ENCODE measurements at places on chromosomes 11 and 22. TPM values are rescaled to one million over a fixed set of nuclear protein-coding genes. Genes with fewer than 3 reads are reported as not detected.

DNA sequence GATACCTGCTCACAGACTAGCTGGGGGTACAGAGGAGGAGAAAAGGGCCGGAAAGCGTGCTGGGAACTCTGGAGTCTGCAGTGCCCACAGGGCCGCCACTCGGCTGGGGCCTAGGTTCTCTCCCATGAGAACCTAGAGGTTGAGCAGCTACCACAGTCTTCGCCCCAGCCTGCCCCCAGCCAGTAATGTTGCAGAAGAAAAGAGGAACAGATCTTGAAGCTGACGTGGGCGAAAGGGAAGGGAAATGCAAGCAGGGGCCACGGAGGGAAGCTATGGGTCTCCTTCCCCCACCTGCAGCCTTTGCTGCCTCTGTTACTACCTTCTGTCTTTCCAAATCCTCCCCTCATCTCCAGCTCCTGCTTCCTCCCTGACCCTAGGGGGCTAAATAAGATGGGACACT, 28.8 kb upstream of the P2RY2 start:
- no peak for DNase-seq

The UCP3 gene
- polyA plus RNA-seq, result 1.9 TPM

The LRRC75B gene
- polyA plus RNA-seq, result 44.0 TPM

- no peak for DNase-seq
Measured at GRCh38 chr22:26985931-26986782, 328.8 kb downstream of the MIAT start.

GRCh38 chr11:13465909-13466371, 2.9 kb upstream of the BTBD10 start:
- DNase-seq, result no peak

GRCh38 chr22:20810645-20811044, 36.7 kb downstream of the SERPIND1 start:
- no peak for DNase-seq

- no peak for DNase-seq
Measured at GRCh38 chr22:50531546-50531961, 1.7 kb upstream of the TYMP start.

The APOL1 gene
- polyA plus RNA-seq, result 8.2 TPM

- no peak for DNase-seq
Measured at GRCh38 chr11:35838071-35838470, 105.8 kb upstream of the LDLRAD3 start.

DNA sequence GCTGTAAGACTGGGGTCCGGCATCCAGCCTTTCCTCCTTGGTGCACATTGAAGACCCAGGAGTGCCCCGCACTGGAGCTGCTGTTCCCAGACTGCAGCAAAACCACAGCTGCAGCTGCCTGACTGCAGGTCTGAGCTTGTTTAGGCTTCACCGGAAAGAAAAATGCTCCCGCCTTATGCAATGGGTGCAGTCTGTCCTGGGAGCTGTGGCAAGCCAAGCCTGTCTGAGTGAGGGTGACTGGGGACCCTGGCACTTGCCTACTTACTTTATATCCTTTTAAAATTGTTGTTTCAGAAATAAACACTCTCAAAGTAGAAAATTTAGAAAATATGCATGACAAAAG, 23.3 kb upstream of the CD44 start:
- DNase-seq, result no peak

The NCF4 gene
- polyA plus RNA-seq, result 3.1 TPM

- no peak for DNase-seq
Measured at GRCh38 chr11:16184588-16184987, 171.8 kb downstream of the SOX6 start.

DNA sequence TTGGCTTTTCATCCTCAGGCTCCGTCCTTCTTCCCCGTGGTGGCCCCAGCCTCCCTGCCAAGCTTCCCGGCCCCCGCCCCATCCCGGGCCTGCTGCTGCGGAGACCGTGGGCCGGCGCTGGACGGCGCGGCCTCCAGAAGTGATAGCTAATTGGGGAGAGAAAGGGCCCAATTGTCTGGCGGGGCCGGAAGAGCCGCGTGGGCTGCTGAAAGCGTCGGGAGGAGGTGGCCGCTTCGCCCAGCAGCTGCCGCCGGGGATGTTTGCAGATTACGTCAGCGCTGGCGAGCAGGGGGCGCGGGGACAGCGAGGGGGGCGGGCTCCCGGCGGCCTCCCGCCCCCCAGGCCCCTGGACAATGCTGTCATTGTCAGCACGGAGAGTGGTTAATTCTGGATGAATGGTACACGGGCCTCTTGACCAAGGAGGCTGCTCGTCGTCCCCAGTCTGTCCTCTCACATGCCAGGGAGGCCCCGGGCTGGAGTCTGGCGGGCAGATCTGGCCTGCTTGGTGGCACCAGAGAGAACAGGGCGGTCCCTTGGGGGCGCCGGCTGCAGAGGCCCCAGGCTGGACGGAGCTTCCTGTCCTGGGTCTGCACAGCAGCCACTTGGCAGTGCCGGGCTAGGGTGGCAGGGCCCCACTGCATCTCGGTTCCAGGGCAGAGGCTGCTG, 1.6 kb downstream of the SMIM38 start:
- peak; percentile 85 for DNase-seq

The OR8K5 gene
- not detected for polyA plus RNA-seq

DNA sequence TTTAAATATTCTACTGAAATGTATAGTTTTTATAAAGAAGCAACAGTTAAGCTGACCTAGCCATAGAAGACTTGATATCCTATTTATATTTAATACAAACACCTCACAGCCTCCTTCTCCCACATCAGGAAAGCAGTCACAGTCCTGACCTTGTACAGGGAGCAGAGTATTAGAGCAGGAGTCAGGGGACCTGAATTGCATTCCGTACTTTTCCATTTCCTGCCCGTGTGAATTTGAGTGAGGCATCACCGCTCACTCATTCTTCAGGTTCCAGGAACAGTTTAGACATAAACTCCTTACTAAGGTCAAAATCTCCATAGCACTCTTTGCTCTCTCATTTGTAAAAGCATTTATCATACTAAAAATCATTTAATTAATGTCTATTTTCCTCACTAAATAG, 482.5 kb upstream of the FAT3 start:
- no peak for DNase-seq

DNA sequence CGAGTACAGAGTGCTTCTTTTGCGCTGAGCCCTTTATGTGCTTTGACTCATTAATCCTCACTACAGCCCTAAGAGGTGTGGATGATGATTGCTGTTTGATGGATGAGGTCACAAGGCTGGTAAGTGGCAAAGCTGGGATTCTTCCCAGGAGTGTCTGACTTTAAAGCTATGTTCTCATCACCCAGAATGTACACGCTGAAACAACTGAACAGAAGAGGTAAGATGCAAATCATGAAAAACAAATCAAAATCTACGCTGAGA, 37.7 kb upstream of the CREB3L1 start:
- DNase-seq, result no peak

The MMP13 gene
- polyA plus RNA-seq, result 0.06 TPM

DNA sequence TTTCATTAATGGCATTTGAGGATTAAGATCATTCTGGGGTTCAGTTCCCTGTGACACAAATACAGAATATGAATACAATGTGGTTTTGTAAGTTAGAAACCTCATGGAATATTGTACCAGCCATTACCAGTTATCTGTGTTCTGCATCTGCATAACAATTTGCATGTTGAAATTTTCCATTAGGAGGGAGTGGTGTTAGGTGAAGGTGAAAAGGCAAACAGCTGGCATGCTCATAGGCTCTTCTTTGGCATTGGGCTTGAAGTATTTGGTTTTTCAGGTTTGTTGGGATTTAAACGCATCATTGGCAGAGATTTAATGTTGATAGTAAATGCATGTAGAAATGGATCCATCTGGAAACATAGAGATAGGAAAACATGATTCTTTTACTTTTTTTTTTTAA, 18.6 kb downstream of the RTN3 start:
- no peak for DNase-seq

The OR52N2 gene
- polyA plus RNA-seq, result not detected

- DNase-seq, result no peak
Measured at GRCh38 chr11:63007920-63008319, 7.7 kb downstream of the SLC22A8 start.

GRCh38 chr11:35563484-35564244, 38.2 kb upstream of the PAMR1 start:
- peak; percentile 71 for DNase-seq

- DNase-seq, result peak; percentile 42
Measured at GRCh38 chr22:44042249-44043218, 18.4 kb downstream of the PARVB start.

DNA sequence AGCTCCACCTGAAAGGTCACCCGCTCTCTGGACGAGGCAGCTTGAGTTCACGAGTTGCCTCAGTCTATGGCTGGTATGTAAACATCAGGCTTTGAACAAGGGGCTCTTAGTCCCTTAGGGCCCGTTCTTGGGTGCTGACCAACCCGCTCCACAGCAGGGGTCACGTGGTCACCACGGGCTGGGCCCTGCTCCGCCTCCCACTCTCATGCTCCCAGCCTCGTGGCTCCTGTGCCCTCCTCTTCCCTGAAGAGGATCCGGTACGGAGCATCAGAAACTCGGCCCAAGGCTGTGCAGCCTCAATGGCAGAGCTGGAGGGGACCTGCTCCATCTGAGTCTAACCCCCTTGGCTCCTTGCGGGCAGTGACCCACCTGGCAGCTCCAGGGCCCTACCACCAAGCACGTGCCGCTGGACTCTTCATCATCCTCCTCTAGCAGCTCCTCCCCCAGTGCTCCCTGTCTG, 54.2 kb upstream of the TTLL12 start:
- no peak for DNase-seq

GRCh38 chr11:34667810-34668582, 47.1 kb downstream of the EHF start:
- DNase-seq, result no peak

GRCh38 chr22:42721045-42721434, 370 bp upstream of the A4GALT start:
- no peak for DNase-seq

The APOBEC3H gene
- 0.23 TPM for polyA plus RNA-seq

DNA sequence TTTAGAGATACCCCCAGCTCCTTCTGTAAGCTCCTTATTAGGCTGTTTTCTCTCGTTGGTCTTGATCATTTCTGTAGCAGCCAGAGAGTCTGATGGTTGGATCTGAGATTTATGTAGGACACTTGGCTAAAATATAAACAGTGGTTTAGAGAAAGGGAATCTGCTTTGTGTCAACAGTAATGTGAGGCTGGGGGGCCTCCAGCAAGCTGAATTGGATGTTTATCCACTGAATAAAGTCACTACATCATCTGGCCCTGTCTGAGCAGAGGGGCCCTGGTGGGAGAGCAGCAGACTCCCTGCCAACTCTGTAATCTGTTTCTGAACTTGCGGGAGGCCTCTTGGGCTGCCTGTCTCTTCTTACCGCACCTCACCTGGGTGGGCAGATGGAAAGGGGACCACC, 328.5 kb upstream of the PLET1 start:
- no peak for DNase-seq

- DNase-seq, result no peak
Measured at GRCh38 chr22:20186183-20186870, 35.5 kb upstream of the CCDC188 start.

- no peak for DNase-seq
Measured at GRCh38 chr11:117823294-117823945, 1.1 kb downstream of the FXYD2 start.

DNA sequence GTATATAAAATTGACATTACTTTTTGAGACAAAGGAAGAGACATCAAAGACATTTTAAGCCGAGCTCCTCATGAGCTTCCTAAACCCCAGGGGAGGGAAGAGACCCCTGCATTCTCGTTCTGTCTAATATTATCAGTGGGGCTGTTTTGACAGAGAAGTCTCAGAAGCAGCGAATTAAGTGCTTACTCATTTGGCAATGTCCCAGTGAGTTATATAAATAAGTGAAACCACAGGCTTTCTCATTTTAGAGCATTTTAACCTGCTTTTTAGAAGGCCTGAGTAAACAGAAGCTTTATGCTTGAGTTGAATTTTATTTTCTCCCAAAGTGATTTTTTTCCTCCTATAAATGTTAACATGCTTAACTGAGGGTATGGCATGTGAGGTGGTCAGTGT, 23.2 kb upstream of the C1QTNF4 start:
- DNase-seq, result no peak

The POTEH gene
- polyA plus RNA-seq, result not detected

The SFI1 gene
- polyA plus RNA-seq, result 37.5 TPM

GRCh38 chr11:94649964-94650623, 82.9 kb downstream of the PIWIL4 start:
- DNase-seq, result no peak

GRCh38 chr11:110075105-110075846, 17.9 kb upstream of the ZC3H12C start:
- DNase-seq, result no peak

GRCh38 chr11:132779497-132779896, 752.8 kb downstream of the OPCML start:
- DNase-seq, result no peak

The OR51B5 gene
- 0.61 TPM for polyA plus RNA-seq

The GALR3 gene
- not detected for polyA plus RNA-seq

The SLN gene
- 92.3 TPM for polyA plus RNA-seq

- DNase-seq, result peak; percentile 15
Measured at GRCh38 chr11:59822989-59823566, 12.5 kb upstream of the MRPL16 start.

DNA sequence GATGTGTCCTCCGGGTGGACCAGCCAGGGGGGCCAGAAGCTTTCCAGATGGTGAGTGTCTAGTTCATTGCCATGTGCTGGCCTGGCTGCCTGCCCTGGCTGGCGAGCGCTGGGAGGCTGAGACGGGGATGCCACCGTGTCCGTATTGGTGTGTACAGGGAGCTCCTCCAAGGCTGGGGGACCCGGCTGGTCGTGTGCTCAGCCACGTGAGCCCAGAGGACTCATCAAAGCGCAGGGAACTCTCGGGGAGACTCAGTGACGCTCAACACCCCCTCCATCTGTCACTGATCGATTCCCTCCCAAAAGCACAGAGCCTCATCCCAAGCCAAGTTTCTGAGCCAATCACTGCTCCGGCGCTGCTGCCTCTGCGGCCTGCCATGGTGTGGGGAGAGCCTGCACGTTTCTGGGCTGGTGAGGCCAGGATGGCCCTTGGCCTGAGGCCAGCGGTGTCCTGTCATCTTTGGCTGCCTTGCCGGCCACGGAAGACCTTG, 423.7 kb downstream of the SHANK2 start:
- peak; percentile 56 for DNase-seq

DNA sequence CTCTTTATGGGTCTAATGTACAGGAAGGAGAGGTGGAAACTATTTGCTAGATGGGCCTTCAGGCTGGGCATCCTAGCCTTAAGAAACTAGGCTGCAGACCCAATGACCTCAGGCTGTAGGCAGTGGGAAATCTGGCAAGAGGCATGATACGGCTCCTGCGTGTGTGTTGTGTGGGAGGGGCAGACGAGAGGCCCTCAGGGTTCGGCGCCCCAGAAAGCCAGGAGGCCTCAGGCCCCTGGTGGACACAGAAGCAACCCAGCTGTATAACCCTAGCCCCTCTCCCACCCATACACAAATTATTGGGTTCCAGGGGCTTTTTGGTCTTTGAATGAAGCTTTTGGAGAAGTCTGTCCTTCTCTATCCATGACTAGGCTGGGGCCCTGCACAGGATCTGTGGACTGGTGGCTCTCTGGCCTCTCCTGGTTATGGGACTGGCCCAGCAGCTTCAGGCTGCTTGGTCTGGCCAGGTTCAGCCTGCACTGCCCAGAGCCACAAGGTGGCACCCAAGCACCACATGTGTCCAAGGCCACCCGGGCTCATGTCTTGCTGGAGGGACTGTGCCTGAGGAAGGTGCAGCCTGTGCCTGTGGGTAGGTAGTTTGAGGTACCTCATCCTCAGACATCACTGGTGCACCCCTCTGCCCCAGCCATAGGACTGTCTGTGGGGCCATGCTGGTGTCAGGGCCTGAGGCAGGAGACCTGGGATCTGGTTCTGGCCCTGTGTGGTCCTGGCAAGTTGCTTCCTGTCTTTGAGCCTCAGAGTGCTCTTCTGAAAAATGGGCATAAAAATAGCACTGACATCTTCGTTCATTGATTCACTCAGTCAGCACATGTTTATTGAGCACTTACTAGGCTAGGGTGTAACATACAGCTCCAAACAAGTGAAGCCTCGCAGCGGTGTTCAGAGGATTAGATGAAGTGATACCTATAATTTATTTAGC, 87.5 kb downstream of the RRM1 start:
- peak; percentile 13 for DNase-seq

The C11orf65 gene
- 2.0 TPM for polyA plus RNA-seq

The FADS1 gene
- polyA plus RNA-seq, result 29.4 TPM

All from right lung (tissue), 10 donors.